ENCODE measurements at places on chromosomes 2 and 18.

GRCh38 chr2:26480566-26481423, 2.9 kb upstream of the OTOF start:
- H3K4me3 ChIP-seq: no peak overlapping the region
- H3K27ac ChIP-seq: no peak overlapping the region
- DNase-seq: no peak
- no peaks in the 10 kb centered on the region for H3K36me3 ChIP-seq
- H3K27me3 ChIP-seq: peaks cover 3% of the 10 kb centered on the region
- H3K4me1 ChIP-seq: peaks cover 8% of the 10 kb centered on the region

DNA sequence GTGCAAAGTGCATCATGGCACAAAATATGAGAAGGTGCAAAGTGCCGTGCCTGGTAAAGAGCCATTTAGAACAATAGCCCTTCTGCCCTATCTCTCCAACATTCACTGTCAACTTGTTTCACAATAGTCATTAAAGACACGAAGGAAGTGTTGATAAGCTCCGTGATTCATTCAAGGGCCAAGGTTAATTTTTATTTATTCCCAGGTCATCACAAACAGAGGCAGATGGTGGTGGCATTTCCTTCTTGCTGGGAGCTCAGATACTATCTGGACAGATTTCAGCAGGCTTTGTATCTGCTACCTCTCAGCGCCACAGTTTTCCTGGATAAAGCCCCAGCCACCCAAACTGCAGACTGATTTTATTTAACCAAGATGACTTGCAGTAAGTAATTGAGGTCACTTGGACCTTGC, 309.3 kb downstream of the ZNF521 start:
- no peaks in the 10 kb centered on the region for H3K4me1 ChIP-seq
- no peak overlapping the region for H3K4me3 ChIP-seq
- DNase-seq: no peak
- no peaks in the 10 kb centered on the region for H3K27me3 ChIP-seq

DNA sequence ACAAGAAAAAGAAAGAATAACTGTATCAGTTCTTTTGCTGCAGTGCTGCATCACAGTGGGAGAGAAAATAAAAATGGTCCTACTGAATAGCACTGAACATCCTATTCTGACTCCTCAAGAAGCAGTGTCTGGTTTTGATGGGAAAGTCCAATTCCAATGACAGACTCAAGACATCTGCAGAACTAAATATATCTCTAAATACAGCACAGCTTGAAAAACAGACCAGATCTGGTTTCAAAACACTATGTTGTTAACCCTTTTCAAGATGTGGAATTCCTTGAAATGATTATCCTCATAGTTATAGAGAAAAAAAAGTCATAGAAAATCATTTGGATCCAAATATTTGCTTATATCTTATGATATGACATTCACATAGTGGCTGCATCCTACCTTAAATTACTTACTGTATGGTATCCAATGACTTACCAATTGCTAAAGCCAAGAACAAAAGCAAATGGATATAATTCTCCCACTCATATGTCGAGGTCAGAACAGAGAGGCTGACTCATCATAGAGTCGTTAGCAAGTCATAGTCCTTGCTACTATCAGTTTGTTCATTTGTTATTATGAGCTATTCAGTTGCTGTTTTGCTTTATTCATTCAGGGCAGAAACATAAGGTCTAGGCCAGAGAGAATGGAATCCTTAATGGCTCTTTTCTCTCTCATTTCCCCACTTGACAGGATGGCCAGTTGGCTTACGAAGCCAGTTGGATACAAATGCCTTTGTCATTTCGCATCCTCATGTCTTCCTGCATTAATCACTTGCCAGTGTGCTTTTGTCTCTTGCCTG, 62.5 kb upstream of the ACVR2A start:
- DNase-seq: no peak
- H3K4me3 ChIP-seq: no peak overlapping the region
- no peaks in the 10 kb centered on the region for H3K27me3 ChIP-seq
- H3K36me3 ChIP-seq: no peaks in the 10 kb centered on the region
- H3K27ac ChIP-seq: no peak overlapping the region
- no peaks in the 10 kb centered on the region for H3K4me1 ChIP-seq

DNA sequence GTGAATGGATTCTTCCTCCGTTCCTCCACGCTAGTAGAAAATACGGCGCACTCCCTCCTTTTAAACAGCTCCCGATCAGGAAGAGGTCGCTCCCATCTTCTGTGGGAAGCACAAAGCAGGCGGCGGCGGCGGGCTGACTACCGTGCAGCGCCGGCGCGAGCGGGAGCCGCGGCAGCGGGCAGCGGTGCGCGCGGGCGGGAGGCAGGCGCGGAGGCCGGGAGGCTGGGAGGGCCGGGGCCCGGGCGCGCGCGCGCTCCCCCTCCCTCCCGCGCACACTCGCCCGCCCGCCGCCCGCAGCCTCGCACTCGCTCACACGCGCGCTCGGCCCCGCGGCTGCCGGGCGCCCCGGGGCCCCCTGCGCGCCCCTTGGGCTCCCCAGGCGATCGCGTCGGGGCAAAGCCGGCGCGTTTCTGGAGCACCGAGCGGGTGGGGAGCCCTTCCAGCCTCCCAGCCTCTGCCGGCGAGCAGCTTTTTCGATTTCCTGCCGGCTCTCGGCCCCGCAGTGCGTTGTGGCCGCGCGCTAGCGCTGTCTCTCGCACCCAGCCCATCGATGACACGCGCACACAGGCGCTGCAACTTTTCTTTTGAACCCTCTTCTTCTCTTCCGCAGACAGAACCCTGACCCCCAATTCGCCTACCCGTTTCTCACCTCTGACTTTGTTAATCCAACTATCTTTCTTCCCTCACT, at the start of gene SLC8A1:
TSS of gene SLC8A1 (minus strand) at position 173 of the 688 bp plus-strand sequence.
- peak within 1 kb of the TSS; percentile 54 for H3K4me3 ChIP-seq
- DNase-seq: no peak
- peaks cover 22% of the 10 kb centered on the region for H3K4me1 ChIP-seq
- H3K27ac ChIP-seq: peak within 1 kb of the TSS; percentile 6

Data from suprapubic skin (tissue), 4 donors.